Hematopoietic multipotent progenitor cell treated with erythropoietin and hydrocortisone succinate and interleukin-3 and kit ligand, for 15 days (in vitro differentiated cells): ENCODE measurements at places on chromosomes 3 and 15.

DNA sequence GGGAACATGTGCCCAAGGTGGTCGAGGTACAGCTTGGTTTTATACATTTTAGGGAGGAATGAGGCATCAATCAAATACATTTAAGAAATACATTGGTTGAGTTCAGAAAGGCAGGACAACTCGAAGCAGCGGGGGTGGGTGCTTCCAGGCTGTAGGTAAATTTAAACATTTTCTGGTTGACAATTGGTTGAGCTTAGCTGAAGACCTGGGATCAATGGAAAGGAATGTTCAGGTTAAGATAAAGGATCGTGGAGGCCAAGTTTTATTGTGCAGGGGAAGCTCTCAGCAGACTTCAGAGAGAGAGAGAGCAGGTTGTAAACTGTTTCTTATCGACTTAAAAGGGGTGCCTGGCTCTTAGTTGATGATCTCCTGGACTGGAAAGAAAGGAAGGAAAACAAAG lies 11.3 kb downstream of the CPN2 start:
- no peak for DNase-seq

DNA sequence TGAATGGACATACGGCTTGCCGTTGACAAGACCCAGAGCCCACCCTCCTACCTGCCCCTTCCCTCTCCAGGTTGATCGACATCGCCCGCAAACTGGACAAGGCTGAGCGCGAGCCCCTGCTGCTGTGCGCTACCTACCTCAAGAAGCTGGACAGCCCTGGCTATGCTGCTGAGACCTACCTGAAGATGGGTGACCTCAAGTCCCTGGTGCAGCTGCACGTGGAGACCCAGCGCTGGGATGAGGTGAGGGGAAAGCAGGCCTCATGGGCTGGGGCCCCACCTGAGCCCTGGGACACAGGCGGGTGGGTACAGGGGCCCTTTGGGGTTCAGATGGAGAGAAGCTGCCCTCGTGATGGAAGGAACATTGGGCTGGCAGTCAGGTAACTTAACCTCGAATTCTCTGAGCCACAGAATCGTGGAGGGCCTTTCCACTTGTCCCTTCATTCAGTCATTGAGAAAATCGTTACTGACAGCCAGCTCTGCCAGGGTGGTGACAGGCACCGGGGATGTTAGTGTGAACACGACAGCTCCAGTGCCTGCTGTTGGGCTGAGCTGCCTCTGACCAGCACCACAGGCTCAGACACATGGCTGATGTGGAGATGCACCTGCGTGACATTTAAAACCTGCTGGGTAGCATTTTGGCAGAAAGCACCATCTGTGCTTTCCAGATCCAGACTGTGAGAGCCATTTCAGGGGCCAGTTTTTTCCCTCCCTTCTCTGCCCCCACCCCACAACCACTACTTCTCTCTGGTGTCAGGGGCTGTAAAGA lies 25.6 kb upstream of the RHO start:
- no peak for DNase-seq

- DNase-seq, result no peak
Measured at GRCh38 chr15:67836134-67836455, 3.8 kb downstream of the RNU6-1 start.

DNA sequence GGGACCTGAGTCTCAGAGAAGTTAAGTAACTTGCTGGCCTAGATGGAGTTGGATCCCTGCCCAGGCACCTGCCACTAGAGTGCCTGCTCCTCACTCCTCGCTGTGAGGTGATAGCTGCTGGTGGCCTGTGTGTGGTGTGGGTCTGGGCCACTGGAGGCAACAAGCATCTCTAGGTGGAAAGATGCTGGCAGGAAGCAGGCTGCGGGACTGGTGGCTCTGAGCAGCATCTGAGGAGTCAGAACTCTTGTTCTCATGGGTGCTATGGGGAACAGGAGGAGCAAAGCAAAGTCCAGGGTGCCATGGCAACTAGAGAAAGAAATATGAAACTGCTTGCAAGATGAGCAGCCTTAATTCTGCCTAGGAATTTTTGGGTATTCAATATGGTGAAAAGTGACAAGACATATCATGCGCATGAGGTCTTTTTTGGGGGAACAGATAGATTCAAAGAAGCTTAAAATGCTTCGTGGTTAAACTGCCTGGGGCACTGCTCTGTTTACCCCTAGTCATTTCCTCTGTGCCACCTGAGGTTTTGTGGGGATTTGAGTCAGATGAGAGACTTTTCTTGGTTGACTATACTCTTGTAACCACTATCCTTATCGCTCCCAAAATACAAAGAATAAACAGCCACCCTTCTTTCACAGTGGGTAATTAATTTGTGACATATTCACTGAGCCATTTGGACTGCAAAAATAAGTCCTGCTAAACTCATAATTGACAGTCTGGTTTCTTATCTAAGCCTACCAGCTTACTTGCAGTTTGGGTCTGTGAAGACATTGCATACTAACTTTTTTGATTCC lies 50.3 kb downstream of the MED12L start:
- DNase-seq, result peak; percentile 62

GRCh38 chr15:100114571-100114970 lies 227.2 kb downstream of the ADAMTS17 start:
- no peak for DNase-seq
